CD8-positive, alpha-beta T cell (primary cell): ENCODE measurements at places on chromosomes 1 and 21.

- no peak for DNase-seq
Observed at GRCh38 chr1:71462247-71462646, 381.4 kb upstream of the ZRANB2 start.

- DNase-seq: no peak
Observed at GRCh38 chr1:43729816-43730463, 22.6 kb downstream of the ST3GAL3 start.

- no peak for DNase-seq
Observed at GRCh38 chr1:82449506-82450057, 648.8 kb downstream of the ADGRL2 start.

DNA sequence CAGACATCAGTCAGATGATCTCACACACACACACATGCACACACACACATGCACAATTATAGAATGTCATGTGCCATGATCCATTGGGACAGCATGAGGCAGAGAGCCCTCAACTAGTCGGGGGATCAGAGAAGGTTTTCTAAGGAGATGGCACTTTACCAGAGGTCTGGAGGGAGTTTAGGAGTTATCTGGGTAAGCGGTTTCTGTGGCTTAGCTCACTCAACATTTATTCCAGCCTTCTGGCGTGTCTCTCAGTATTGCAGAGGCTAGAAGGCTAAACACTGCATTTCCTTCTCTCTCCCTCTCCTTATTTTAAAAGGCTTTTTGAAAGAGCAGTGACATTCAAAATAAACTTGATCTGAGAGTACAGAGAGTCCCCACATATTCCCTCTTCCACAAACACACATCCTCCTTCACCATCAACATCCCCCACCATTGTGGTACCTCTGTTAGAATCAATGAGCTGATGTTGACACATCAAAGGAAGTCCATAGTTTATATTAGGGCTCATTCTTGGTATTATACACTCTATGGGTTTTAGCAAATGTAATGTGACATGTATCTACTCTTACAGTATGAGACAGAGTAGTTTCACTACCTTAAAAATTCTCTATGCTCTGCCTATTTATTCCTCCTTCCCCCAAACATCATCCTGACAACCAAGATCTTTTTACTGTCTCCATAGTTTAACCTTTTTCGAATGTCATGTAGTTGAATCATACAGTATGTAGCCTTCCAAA, 9.0 kb upstream of the PLA2G2A start:
- no peak for DNase-seq

- DNase-seq: no peak
Observed at GRCh38 chr1:109255678-109256077, 6.3 kb downstream of the CELSR2 start.

DNA sequence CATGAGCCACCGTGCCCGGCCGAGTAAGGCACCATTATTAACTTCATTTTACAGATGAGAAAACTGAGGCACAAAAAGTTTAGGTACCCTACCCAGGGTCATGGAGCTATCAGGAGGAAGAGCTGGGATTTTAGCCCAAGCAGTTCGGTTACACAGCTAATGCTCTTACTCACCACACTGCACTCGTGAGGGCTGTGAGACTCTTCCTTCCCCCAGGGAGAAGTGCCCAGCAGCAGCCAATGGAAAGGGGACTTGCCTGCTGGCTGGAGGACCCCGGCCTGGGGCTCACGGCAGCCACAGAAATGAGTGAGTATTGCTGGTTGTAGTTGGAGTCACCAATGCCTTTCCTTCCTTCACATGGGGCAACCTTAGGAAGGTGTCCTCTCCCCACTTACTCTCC, 5.2 kb upstream of the CSF1 start:
- DNase-seq: no peak

GRCh38 chr1:111515291-111516004, 12.0 kb upstream of the ADORA3 start:
- no peak for DNase-seq

GRCh38 chr1:243301059-243301458, 45.2 kb downstream of the SDCCAG8 start:
- no peak for DNase-seq

GRCh38 chr1:27741121-27741520, 15.4 kb downstream of the FAM76A start:
- DNase-seq: no peak

DNA sequence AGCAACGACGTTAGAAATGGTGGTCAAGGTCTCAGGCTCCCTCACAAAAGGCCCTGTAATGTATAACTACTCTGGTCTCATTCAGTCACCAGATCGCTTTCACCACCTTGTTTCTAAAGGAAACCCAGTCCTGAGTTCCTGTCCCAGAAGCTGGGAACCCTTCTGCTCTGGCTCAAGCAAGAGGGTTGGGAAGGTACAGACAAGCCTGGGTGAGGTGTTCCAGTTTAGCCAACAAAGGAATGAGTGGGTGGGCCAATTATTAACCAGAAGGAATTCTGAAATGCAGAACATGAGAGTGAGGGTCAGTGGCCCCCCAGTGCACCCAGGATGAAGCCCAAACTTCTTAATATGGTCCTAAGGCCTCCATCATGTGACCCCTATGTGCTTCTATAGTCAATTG, 17.5 kb downstream of the TRABD2B start:
- no peak for DNase-seq

GRCh38 chr1:51733793-51734522, 117.1 kb downstream of the OSBPL9 start:
- no peak for DNase-seq

DNA sequence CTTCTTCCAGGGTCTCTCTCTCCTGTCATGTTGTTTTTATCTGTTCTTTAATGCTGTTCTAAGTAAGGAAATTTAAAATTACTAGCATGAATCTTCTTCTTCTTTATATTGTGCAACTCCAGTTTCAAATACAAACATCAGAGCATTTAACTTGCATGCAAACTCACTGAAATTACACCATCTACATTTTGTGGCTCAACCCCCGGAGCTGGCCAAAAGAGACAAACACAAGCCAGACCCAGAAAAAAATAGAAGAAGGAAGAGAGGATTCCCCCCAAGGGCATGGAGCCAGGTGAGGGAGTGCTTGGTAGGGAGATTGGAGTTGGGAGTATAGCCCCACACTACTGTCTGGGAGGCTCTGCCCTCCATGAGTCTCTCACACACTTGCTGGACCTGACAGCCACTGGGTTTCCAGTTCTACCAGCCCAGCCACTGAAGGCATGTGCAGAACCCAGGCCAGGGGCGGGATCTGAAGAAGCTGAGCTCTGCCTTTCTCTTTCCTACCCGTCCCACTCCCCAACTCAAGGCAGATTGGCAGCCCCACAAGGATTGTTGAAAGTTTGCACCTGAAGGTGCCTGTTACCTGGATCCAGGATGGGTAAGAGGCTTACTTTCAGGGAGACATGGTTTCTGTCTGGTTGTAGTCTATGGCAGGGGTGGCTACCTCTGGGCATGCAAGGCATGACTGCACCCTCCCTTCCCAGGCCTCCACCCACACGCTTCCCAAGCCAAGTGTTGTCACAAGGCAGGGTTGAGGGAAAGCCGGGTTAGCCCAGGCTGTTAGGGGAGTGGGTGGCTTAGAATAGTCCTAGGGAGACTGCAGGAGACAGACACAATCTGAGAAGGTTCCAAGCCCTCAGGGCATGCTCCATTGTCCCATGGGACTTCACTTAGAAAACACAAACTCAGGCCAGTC, 297.2 kb downstream of the TGFB2 start:
- DNase-seq: no peak

- no peak for DNase-seq
Observed at GRCh38 chr1:14413819-14414490, 184.5 kb upstream of the KAZN start.

GRCh38 chr1:15028102-15028501, 125.4 kb upstream of the TMEM51 start:
- DNase-seq: no peak

DNA sequence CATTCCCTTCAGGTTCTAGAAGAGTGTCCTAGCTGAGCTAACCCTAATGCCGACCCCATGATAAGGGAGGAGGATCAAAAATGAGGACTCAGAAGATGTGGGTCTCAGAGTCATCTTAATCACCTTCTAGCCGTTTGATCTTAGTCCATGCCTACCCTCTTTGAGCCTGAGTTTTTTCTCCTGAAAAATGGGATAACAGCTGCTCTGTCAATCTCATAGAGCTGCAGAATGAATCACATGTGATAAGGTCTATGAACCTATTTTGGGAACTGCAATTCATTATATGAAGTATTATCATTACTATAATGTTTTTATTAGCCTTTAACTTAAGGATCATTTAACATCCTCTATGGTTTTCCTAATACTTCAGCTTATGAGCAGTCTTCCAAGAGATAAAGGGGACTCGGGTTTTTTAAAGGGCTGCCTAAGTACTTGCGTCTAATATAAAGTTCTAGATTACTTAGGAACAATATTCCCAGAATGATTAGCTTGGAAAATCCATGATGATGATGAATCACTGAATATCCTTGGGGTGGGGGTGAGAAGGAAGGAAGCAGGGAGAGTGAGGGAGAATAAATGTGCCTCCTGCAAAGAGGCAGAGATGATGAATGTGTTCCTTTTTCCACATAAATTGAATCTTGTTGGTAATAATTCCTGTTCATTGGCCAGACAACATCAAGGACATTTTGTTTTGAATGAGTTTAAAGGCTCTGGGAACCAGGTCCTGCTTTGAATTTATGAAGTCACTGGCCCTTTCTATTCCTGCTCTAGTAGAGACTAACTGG, 66.8 kb downstream of the COLGALT2 start:
- no peak for DNase-seq

- no peak for DNase-seq
Observed at GRCh38 chr1:178574345-178574744, 61.4 kb downstream of the TEX35 start.
